ENCODE measurements at places on chromosomes 2 and 18.
A peak's percentile ranks its signal among the peaks of the same experiment; 100 is the strongest.

DNA sequence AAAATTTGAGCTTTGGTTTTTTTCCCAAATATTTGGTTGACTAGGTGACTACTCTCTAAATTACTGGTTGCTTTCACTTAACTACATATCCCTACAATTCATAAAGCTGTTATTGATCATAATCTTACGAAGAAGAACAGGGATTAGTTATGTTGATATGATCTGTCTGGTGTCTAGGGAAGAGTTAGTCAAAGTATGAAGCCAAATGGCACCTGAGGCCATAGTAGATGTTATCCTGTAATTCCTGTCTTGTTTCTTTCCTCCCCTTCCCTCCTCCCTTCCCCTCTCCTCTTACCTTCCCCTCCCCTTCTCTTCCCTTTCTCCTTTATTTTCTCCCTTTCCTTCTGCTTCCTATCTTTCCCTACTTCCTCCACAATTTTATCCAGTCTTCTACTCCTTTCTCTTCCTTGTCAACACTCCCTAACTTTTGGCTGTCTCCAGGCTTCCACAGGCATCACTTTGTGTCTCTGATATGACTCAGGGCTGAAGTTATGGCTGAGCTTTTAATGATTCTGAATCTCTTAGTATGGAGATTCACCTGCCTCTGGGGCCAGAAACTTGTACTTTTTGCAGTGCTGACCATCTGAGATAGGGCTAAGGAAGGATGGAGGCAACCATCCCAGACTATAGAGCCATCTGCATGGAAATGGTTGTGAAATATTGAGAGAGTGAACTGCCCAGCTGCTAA, 149.9 kb upstream of the TCF4 start:
- H3K4me3 ChIP-seq: no peak overlapping the region
- H3K36me3 ChIP-seq: no peaks in the 10 kb centered on the region
- no peaks in the 10 kb centered on the region for H3K4me1 ChIP-seq
- H3K27me3 ChIP-seq: no peaks in the 10 kb centered on the region

DNA sequence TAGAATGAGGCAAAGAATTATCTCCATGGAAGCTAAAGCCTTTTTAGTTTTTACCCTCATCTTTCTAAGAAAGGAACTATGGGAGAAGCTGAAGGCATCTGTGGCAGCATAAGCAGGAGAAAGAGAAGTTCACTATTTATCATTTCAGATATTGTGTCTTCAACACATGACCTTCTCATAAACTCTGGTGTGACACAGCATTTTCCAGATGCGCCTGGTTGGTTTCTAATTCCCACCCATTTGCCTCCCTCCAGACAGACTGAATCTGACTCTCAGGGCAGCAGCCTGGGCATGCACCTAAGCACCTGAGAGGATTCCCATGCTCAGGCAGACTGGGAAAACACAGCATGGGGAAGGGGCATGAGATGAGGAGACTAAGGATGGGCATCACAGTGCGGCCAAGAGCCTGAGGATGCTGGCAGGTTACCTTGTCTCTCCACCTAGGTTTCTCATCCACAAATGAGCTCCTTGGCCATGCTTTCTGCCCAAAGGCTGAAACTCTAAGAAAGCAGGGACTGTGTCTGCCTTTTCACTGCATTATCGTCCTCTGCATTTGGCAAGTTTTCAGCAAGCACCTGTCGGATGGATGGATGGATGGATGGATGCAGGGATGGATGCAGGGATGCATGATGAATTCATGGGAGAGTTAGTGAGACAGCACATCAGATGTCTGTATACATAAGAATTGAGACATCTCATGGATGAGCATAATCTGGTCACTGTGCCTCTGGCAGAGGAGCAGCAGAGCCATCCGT, 28.8 kb upstream of the SULT1C4 start:
- no peak for DNase-seq
- no peaks in the 10 kb centered on the region for H3K36me3 ChIP-seq
- H3K27me3 ChIP-seq: no peaks in the 10 kb centered on the region
- no peaks in the 10 kb centered on the region for H3K4me1 ChIP-seq

DNA sequence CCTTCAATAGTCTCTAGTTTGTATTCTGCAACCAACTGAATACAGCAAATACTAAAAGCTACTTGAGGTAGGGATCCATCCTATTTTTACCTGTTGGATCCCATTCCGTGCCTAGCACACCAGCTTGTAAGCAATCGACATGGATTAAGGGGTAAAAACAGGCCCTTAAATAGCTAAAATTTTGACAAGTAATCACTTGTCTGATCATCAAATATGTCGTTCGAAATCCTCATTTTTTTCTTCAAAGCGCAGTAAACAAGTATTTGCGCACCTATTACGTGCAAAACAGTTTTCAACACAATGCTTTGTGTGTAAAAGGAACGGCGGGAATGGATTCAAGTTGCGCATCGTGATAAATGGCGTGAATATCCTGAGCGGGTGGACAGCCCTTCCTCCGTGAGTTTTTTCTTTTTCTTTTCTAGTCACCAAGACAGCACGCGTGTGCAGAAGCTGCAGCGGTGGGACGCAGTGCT, 1.4 kb upstream of the ACVR2A start:
- peak overlapping the region; percentile 68 for H3K4me3 ChIP-seq
- no peak for DNase-seq
- no peaks in the 10 kb centered on the region for H3K27me3 ChIP-seq
- no peaks in the 10 kb centered on the region for H3K36me3 ChIP-seq

- H3K4me3 ChIP-seq: no peak overlapping the region
- DNase-seq: no peak
- no peaks in the 10 kb centered on the region for H3K36me3 ChIP-seq
Observed at GRCh38 chr2:1488851-1489250, 75.6 kb downstream of the TPO start.

DNA sequence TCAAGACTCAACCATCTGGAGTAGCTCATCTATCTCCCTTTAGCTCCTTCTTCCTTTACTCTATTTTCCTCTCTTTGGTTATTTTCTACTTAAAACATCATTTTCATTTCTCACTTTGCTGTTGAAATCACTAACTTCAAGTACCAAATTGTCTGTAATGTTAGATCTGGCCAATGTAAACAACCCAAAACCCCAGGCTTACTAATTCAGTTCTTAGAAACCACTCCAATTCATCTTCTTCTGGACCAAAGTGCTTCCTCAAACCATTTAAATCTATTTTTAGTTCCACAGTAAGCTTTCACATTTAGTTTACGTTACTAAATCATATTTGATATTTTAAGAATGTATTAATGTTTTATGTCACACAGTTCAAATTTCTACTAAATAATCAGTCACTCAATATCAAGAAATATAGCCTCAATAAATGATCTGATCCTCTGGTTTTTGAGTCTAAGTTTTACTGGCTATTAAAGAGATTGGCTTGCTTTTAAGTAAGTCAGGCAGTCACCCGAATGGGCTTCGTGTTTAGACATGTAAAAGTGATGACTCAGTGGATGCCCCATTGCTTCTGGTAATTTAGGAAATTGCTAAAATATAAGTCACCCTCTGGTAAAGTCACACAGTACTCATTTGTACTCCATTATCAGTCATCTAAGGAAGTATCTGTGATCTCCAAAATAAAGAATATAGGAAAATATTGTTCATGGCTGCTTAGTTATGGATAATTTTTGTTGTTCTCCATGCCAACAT, 527.2 kb upstream of the SOX11 start:
- no peaks in the 10 kb centered on the region for H3K36me3 ChIP-seq
- no peak overlapping the region for H3K4me3 ChIP-seq
- H3K4me1 ChIP-seq: no peaks in the 10 kb centered on the region
- DNase-seq: no peak
- no peaks in the 10 kb centered on the region for H3K27me3 ChIP-seq
- no peak overlapping the region for H3K27ac ChIP-seq

- H3K4me3 ChIP-seq: no peak overlapping the region
- no peaks in the 10 kb centered on the region for H3K36me3 ChIP-seq
- no peak overlapping the region for H3K27ac ChIP-seq
- DNase-seq: peak; percentile 55
- no peaks in the 10 kb centered on the region for H3K27me3 ChIP-seq
Observed at GRCh38 chr2:46179037-46179621, 118.1 kb upstream of the EPAS1 start.
